H9 (cell line): ENCODE measurements at places on chromosomes 4 and X.

DNA sequence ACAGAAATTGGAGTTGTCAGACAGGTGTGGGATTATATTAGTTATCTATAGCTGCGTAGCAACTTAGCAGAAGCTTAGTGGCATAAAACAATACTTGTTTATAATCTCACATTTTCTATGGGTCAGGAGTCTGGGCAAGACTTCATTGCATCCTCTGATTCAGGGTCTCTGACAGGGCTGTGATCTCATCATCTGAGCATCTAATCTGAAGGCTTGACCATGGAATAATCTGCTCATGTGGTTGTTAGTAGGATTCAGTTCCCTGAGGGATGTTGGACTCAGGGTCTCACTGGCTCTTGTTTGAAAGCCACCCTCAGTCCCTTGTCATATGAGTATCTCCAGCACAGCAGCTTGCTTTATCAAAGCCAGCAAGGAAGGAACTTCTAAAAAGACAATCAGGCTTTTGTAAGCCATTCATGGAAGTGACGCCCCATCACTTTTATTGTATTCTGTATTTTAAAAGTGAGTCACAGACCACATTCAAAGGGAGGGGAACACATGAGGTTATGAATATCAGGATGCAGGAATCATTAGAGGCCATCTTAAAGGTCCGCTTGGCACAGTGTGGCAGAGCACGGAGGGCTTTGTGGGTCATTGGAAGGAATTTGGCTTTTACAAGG is 37.2 kb upstream of the FAM9B start:
- no peak for DNase-seq

DNA sequence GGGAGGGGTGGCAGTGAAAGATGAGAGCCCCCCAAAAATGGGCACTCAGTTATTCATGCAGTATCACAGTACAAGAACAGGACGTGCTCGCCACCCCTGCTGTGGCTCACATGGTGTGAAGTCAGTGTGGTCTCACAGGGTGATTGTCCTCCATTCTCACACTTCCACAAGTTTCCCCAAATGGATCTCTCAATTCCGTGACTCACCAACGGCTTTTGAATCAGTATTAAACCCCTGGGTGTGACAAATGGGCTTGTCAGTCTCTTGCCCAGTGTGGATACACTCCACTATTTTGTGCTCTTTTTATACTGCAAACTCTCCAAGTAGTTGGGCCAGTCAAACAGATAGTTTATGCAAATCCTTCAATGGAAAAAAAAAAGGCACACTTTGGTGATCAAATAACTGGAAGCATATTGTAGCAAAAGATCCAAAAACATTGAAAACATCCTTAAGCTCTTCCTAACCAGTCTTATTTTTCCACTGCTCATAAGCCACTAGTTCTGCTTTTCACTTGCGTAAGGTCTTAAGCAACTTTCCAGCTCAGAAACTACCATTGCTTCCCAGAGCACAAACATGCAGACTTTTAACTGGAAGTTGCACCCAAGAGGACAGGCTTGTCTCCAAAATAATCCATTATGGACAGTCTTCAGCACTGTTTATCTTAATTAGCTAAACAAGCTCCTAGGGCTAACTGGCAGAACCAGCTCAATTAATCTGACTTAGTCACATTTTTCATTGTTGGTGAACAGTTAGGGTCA is 365.7 kb downstream of the PPP3CA start:
- no peak for DNase-seq

DNA sequence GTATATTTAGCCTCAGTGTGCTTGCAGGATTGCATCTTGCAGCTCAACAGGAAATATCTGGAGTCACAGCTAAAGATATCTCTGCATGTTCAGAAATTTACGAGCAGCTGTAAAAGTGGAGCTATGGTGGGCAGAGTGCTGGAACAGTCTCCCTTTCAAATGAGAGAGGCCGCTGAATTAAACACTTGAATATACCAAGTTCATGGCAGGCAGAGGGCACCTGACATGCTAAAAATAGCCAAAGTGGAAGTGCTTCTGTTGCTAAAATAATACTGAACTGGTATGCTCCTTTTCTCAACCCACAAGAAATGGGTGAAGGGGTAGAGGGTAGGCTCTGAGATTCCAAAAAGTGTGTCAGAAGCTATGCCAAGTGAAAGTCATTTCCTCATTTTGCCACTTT is 98.1 kb downstream of the MGST2 start:
- DNase-seq: no peak

GRCh38 chr4:23355258-23355657 is 534.6 kb downstream of the PPARGC1A start:
- DNase-seq: no peak

- DNase-seq: peak; percentile 72
Measured at GRCh38 chr4:83771113-83771705, 235.3 kb downstream of the GPAT3 start.
